NB4 (cell line): ENCODE measurements at places on chromosomes 2 and 18.

GRCh38 chr2:20224164-20224715 is 690 bp downstream of the SDC1 start:
- DNase-seq: no peak

GRCh38 chr2:222451224-222451674 is 26.9 kb downstream of the SGPP2 start:
- no peak for DNase-seq

DNA sequence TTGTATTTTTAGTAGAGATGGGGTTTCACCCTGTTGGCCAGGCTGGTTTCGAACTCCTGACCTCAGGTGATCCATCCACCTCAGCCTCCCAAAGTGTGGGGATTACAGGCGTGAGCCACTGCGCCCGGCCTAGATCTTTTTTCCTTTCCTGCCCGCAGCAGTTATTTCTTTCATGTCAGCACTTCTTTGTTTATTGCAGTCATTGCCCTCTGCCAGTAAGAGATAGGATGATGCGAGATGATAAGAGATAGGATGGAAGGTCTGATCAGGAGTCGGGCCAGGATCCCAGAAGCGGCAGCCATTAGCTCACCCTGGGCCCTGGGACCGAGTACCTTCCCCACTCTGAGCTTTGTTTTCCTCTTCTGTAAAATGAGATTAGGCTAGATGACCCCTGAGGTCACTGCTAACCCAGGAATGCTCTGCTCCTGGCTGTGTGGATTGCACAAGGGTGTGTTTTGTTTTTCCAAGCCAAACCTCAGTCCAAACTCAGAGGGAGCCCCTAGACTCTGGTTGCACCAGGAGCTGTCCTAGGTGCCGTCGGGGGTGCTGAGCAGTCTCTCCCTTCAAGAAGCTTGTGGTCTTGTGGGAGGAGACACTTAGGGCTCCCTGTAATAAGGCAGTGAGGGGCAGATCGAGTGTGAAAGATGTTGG is 63.3 kb downstream of the LPIN1 start:
- DNase-seq: no peak

GRCh38 chr2:174436351-174436750 is 40.8 kb downstream of the SCRN3 start:
- no peak for DNase-seq

DNA sequence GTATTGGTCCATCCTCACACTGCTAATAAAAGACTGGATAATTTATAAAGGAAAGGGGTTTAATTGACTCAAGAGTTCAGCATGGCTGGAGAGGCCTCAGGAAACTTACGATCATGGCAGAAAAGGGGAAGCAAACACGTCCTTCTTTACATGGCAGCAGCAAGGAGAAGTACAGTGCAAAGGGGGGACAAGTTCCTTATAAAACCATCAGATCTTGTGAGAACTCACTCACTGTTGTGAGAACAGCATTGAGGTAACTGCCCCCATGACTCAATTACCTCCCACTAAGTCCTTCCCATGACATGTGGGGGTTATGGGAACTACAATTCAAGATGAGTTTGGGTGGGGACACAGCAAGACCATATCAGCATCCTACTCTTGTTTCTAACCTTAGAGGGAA is 37.0 kb downstream of the SP100 start:
- DNase-seq: peak; percentile 38

DNA sequence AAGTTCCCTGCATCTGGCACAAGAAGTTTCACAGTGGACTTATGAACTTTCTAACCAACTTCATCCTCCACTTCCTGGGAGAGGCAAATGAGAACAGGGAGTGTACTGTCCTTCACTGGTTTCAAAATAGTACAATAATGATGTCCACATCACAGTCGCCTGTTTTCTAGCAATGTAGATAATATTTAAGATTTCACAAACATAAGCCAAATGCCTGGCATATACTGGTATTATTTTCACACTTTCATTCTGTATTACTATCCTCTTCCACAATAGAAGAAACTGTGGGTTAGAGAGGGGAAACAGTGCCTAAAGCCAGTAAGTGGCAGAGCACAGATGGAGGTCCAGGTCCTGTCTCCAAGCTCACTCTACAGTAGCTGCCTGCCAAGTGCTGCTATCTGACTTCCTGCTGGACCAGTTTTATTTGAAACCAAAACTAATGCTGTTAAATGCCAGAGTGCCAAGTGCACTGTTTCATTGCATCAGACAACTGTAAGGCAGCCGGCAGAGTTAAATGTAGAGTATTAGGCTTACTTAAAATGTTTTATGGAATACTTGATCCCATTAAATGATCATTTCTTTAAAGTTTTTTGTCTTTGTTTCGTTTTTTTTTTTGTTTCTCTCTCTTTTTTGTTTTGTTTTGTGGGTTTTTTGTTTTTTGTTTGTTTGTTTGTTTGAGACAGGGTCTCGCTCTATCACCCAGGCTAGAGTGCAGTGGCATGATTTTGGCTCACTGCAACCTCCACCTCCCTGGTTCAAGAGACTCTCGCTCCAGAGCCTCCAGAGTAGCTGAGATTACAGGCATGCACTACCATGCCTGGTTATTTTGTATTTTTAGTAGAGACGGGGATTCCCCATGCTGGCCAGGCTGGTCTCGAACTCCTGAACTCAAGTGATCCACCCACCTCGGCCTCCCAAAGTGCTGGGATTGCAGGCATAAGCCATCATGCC is 15.1 kb downstream of the COBLL1 start:
- no peak for DNase-seq

- peak; percentile 36 for DNase-seq
Observed at GRCh38 chr2:172219201-172219600, 116.5 kb upstream of the DLX2 start.
